ENCODE measurements at places on chromosomes 16 and 17.

DNA sequence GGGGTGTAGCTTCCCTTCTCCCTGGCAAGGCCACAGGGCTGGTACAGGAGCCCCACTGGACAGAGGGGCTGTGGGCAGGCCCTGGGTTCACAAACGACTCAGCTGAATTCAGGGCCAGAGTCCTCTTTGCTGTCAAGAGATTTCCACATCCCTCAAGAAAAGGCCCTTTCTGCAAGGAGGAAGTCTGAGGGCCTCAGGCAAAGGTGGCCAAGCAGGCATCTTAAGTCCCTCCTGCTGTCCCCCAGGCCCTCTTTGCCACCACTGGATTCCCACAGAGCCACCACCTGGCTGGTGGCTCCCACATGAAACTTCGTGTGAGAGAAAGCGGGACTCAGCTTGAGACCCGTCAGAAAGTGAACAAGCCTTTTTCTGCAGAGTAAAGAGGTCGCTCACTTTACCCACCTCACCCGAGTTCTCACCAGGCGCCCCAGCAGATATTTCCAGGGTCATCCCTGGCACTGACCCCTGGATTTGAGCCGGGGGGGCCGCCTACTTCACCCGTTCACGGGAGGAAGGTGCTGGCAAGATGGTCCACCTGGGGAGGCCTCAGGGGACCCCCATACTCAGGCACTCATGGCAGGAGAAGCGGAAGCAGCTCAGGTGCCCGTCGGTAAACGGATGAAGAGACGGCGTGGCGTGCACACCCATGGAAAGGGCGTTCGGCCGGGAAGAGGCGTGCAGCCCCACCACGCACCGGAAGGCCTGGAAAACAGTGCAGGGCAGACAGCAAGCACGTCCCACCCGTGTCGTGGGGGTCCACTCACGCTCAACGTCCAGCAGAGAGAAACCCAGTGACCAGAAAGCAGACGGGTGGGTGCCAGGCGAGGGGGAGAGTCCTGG, 3.6 kb downstream of the RNF166 start:
- DNase-seq = no peak

GRCh38 chr16:5062790-5063765, 2.7 kb downstream of the C16orf89 start:
- DNase-seq = no peak

- DNase-seq = no peak
Measured at GRCh38 chr16:81315271-81316175, 761 bp downstream of the GAN start.

DNA sequence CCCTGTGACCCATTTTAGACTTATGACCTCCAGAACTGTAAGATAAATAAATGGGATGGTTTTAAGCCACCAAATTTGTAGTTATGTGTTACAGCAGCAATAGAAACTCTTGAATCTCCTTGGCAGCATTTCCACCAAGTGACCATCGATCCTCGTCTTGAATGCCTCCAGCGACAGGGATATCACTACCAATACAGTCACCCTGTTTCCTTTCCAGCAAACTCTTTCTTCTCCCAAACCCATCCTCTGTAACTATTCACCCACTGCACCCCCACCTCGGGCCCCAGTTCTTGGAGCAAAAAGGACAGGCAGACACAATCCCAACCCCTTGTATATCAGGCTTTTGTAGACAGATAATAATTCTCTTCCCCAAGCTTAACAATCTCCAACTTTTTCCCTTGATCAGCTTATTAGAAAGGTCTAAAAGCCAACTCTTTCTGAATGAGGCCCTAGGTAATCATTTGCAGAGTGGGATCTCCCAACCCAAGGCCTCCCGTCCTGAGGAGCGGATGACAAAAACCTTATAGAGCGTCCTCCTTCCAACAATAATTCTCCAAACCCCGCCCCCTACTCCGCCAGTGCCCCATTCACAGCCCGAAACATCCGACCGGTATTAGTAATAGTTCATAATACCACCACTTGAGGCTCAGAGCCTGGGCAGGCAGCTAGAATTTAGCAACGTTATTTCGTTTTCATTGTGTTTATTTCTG, 14.7 kb upstream of the PLLP start:
- DNase-seq = no peak

DNA sequence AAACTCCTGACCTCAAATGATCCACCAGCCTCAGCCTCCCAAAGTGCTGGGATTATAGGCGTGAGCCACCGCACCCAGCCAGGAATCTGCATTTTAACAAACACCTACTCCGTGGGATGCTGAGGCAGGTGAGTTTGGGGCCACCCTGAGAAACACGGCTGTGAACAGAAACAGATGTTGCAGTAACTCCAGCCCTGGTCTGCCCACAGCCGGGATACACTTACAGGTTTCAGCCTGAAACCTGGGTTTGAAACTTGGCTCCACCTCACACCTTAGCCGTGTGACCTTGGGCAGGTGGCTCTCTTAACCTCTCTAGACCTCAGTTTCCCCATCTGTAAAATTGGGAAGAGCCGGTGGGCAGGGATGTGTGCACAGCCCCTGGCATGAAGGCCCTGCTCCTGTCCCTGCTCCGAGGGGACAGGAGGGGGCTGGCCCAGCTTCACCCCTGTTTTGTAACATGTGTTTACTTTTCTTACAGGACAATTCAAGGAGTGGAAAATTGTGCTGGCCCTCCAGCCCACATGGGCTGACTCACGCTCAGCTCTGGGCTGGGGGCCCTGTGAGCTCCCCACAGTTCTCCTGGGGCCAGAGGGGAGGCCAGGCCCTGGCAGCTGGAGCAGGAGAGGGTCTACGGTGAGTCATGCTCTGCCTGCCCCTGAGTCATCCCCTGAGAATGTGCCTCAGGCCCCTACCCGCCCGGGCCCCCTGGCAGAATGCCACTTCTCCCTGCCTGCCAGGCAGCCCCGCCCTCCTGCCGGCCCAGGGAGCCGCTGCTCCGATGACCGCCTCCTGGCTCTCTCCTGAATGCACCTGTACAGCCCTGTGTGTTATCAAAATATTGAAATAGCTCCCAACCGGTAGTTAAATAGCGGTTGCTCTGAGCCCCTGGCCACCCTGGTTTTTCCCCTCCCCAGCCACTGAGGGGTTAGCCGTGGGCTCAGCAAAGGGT, 7.7 kb upstream of the PPL start:
- no peak for DNase-seq

- no peak for DNase-seq
Measured at GRCh38 chr17:29911641-29912177, 18.3 kb downstream of the SSH2 start.

DNA sequence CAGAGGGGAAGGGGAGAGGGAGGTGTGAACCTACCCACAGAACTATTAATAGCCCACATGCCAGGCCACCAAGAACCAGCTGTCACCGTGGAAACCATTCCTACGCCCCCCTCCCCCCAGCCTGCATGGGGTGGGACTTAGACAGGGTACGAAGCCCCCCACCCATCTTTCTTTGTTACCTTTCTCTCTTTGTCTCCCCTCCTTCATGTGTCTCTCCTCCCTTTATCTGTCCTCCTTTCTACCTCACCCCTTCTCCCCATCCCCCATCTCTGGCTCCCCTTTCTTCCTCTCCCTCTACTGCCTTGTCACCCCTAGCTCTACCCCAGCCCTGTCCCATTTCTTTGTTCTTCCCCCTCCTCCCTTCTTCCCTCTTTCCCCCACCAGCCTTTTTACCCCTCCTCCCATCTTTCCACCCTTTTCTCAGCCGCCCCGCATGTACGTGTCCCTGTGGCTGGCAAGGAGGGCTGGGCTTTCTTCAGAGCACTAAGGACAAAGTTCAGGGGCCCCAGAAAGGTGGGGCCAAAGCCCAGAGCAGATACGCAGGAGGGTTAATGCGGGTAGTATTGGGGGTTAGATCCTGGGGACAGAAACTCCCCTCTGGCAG, 8.0 kb downstream of the THRA start:
- DNase-seq = no peak

DNA sequence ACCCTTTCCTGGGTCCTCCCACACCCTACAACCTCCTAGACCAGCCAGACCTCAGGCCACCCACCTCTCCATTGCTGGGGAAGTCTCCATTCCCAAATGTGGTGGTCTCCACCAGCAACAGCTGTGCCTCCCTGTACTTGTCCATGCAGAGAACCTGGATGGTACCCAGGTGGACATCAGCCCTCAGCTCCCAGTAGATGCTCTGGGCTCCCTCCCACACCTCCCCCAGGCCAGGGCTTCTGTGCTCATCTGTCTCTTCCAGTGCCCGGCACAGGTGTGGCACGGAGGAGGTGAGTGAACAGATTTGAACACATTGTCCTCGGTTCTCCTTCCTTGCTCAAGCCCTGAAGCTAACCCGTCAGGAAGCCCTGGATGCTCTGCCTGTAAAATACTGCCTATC, 34.6 kb downstream of the LGALS9 start:
- no peak for DNase-seq

DNA sequence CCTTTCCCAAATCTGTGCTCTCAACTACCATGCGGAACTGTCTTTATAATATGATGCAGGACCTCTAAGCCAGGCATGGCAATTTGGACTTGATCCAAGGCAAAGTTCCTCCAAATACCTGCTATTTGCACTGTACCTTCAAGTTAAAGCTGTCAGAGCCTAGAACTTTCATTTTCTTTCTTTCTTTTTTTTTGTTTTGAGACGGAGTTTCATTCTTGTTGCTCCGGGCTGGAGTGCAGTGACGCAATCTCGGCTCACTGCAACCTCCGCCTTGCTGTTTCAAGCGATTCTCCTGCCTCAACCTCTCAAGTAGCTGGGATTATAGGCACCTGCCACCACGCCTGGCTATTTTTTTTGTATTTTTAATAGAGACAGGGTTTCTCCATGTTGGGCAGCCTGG, 51.7 kb downstream of the ARHGAP27 start:
- no peak for DNase-seq

- no peak for DNase-seq
Measured at GRCh38 chr17:58956997-58957724, 149.5 kb downstream of the TRIM37 start.

- DNase-seq = no peak
Measured at GRCh38 chr16:54284931-54285413, 1.6 kb downstream of the IRX3 start.

- DNase-seq = no peak
Measured at GRCh38 chr17:18108401-18109312, at the start of gene MYO15A. MYO15A (plus strand) TSS chr17:18108756; CDS start chr17:18118801, 10,045 bp downstream.

GRCh38 chr17:36527621-36528250, 6.9 kb downstream of the MYO19 start:
- DNase-seq = no peak

GRCh38 chr17:42784811-42785592, 4.6 kb downstream of the WNK4 start:
- no peak for DNase-seq

DNA sequence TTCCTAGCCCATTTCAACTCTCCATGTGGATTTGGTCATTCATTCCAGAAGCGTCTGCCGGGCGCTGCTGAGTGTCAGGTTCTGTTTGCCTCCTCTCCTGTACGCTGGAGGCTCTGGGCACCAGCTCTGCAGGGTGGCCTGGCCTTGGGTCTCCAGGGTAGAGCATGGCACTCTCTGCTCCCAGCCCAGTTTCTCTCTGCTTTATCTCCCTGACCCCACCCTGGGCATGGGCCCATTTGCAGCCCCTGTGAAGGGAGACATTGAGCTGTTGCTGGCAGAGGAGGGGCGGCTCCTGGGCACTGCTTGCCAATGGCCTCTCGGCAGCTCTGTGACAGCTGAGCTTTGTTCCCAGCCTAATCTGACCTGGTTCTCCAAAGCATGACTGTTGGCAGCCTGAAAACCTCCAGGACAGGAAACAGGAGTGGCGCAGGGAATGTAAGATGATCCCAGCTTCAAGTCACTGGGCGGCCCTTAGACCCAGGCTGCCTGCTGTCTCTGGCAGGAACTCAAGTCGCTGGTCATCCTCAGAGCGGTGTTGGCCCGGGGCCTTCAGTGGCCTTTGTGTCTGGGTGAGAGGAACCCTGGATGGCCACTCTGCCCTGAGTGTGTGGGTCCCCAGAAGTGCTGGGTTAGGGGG, 146.8 kb downstream of the SEC14L1 start:
- no peak for DNase-seq

GRCh38 chr16:49544828-49545227, 171.2 kb downstream of the C16orf78 start:
- no peak for DNase-seq

GRCh38 chr17:823501-823902, 41.3 kb downstream of the MRM3 start:
- no peak for DNase-seq

DNA sequence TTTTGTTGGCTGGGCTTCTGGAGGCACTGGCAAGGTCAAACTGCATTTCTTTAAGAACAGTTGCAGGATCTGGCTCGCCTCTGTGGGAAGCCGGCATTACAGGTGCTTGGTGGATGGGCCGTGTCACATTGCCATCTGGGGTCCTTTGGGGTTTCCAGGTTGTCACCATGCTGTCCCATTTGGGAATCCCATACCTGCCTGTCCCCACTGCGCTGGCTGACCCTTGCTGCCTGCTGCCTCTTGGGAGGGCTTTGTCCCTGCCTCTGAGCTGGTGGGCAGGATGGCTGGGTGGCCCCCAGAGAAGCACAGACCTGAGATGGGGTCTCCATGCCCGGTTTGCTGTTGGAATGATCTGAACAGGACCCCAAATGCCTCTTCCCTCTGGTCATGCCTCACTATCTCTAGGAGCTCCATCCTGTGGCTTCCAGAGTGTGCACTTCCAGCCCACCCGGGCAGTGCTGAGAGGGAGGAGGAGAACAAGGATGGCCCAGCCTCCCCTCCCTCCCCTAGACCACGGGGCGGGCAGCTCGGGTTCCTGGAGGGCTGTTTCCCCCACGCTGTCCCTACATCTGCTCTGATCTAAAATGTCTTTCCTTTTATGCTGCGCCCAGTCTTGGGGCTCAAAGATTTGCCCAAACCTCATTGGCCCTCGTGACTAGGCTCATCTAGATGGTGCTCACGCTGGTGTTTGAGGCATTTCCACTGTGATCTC, 28.0 kb downstream of the OR1D5 start:
- DNase-seq = no peak

DNA sequence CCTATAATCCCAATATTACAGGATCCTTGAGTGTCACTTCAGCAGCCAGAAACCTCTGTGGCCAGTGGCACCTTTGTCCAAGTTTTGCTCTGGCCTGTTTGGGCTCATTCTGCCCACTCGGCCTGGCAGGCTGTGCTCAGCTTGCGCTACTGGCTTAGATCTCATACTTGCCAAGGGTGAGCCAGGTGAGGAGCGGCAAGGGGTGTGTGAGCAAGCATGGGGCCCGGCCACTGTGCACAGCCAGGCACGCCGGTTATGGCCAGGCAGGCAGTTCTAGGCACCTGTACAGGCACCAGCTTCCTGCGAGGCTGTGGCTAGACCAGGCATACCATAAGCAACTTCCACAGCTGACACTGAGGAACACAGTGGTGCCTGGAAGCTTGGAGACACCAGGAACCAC, 16.9 kb upstream of the USP22 start:
- DNase-seq = no peak

GRCh38 chr17:80793851-80794267, 197.8 kb upstream of the CHMP6 start:
- no peak for DNase-seq

- DNase-seq = peak; percentile 81
Measured at GRCh38 chr16:4309833-4310266, 6.0 kb upstream of the GLIS2 start.

GRCh38 chr17:65355246-65355645, 206.2 kb downstream of the AXIN2 start:
- no peak for DNase-seq

DNA sequence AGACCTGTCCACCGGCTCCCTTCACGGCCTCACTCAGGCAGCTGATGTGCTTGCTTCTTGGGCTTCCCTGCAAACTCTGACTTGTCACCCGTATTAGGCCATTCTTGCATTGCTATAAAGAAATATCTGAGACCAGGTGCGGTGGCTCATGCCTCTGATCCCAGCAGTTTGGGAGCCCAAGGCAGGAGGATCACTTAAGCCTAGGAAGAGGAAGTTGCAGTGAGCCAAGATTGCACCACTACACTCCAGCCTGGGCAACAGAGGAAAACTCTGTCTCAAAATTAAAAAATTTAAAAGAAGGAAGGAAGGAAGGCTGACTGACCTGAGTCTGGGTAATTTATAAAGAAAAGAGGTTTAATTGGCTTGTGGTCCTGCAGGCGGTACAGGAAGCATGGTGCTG, 17.0 kb downstream of the SOST start:
- no peak for DNase-seq

All from iPS DF 6.9 (cell line).